ENCODE measurements at places on chromosomes 3 and 15.

DNA sequence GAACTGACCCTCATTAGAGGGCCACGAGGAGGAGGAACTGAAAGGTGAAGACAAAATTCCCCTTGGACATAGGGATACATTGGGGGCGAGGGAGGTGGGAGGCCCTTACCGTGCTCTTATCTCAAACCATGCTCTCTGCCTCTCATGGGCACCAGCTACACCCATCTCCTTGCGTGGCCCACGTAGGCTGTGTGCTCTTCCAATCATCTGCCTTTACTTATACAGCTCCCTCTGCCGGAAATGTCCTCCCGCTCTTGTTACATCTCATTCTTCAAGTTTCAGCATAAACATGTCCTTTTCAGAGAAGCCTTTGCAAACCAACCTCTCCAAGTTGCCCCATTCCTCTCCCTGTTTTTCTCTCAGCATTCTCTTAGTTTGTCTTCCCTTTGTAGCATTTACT is 307.8 kb upstream of the PROK2 start:
- DNase-seq = no peak
- H3K27me3 ChIP-seq = no peaks in the 10 kb centered on the region
- H3K4me1 ChIP-seq = no peaks in the 10 kb centered on the region
- no peak overlapping the region for H3K27ac ChIP-seq
- no peaks in the 10 kb centered on the region for H3K36me3 ChIP-seq
- no peak overlapping the region for H3K4me3 ChIP-seq

GRCh38 chr3:196270499-196270898 is 17.0 kb downstream of the PCYT1A start:
- H3K4me3 ChIP-seq = no peak overlapping the region
- peaks cover 5% of the 10 kb centered on the region for H3K36me3 ChIP-seq
- H3K27ac ChIP-seq = no peak overlapping the region
- no peaks in the 10 kb centered on the region for H3K27me3 ChIP-seq
- no peak for DNase-seq

DNA sequence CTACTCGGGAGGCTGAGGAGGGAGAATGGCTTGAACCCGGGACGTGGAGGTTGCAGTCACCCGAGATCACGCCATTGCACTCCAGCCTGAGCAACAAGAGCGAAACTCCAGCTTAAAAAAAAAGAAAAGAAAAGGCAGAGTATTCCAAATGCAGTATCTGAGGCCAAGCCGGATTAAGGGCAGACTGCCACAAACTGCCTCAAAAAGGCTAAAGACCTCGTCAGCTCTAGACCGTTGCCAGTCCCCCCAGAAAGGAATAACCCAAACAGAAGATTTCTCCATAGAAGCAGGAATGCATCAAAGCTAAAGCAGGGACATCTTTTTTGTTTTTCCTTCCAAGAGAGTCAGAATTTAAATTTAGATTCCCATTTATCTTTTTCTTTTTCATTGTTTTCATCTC is 72.9 kb downstream of the TM4SF4 start:
- peaks cover 7% of the 10 kb centered on the region for H3K36me3 ChIP-seq
- no peak overlapping the region for H3K4me3 ChIP-seq
- DNase-seq = no peak
- no peaks in the 10 kb centered on the region for H3K27me3 ChIP-seq

DNA sequence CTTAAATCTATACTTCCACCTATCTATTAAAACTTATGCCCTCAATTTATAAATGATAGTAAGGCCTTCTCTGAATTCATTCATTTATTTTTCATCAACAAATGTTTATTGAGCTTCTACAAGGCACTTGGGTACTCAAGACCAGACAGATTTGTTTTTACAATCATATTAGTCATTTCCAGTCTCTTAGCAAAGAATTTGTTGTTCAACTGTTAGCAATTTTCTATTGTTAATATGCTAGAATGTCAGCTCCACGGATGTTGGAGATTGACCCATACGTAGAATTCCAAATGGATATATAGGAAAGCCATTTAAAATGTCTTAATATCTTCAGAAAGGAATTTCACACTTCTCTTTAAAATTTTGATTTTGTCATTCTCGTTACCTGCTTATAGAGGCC is 36.7 kb downstream of the ZBTB38 start:
- H3K4me1 ChIP-seq = no peaks in the 10 kb centered on the region
- H3K36me3 ChIP-seq = peaks cover 13% of the 10 kb centered on the region
- no peak overlapping the region for H3K4me3 ChIP-seq
- no peak for DNase-seq
- no peak overlapping the region for H3K27ac ChIP-seq
- H3K27me3 ChIP-seq = no peaks in the 10 kb centered on the region

- H3K36me3 ChIP-seq = peaks cover 5% of the 10 kb centered on the region
- no peak overlapping the region for H3K4me3 ChIP-seq
Measured at GRCh38 chr15:80168421-80168820, 15.6 kb downstream of the FAH start.

DNA sequence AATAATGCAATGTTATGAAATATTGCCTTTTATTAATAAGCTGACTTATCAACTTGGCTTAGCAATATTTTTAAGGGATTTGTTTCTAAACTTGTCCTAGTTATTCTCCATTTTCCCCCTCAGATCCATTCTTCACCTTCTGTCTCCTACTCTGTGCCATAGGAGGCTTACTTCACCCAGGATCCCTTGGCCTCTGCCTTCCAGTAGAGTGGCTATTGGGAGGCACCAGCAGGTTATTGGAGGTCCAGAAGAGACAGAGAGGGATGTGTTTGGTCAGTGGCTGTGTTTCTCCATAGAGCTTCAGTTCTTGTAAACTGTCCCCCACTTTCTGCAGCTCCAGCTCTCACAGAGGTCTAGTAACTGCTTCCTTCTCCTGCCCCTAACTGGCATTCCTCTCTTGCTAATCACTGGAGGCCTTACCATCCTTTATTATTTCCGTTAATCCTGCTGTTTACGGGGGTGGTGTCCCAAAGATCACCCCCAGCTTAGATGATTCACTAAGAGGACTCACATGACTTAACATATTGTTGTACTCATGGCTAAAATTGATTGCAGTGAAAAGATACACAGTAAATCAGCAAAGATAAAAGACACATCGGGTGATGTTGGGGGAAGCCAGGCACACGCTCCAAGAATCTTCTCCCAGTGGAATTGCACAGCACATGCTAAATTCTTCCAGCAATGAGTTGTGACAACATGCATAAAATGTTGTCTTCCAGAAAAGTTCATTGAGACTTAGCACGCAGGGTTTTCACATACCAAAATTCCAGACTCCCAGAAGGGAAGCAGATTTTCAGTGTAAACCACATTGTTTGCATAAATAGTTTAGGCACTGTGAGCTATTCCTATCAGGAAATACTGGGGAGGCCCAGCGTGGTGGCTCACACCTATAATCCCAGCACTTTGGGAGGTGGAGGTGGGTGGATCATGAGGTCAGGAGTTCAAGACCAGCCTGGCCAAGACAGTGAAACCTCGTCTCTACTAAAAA is 67.5 kb downstream of the RPL22L1 start:
- H3K27me3 ChIP-seq = no peaks in the 10 kb centered on the region
- no peak overlapping the region for H3K4me3 ChIP-seq
- no peak overlapping the region for H3K27ac ChIP-seq
- DNase-seq = no peak
- H3K36me3 ChIP-seq = no peaks in the 10 kb centered on the region
- H3K4me1 ChIP-seq = no peaks in the 10 kb centered on the region

DNA sequence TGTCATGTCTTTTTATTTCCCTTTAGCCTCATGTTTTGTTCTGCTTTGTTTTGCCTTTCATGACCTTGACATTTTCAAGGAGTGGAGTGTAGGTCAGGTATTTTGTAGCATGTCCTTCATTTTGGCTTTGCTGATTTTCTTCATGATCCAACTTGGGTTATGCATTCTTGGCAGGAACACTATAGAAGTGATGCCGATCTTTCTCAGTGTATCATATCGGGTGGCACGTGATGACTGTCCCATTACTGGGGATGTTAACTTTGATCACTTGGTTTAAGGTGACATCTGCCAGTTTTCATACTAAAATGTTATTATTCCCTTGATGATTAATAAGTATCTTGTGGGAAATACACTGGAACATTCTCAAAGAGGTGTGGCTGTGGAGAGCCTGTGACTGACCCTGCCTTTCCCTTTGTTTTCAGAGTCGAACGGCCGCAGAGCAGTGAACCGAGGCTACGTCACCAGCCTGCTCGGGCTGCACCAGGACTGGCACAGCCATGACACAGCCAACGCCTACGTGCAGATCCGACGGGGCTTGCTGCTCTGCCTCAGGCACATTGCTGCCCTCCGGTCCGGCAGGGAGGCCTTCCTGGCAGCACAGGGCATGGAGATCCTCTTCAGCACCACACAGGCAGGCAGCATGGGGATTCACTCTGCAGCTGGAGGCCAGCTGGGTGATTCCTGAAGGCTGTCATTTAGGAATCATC is 167.7 kb downstream of the AGBL1 start:
- no peak overlapping the region for H3K4me3 ChIP-seq
- 0 out of 2 replicates have a peak, but pooled peaks cover 9% of the 10 kb centered on the region for H3K27me3 ChIP-seq
- DNase-seq = no peak
- no peak overlapping the region for H3K27ac ChIP-seq
- no peaks in the 10 kb centered on the region for H3K4me1 ChIP-seq
- H3K36me3 ChIP-seq = no peaks in the 10 kb centered on the region

DNA sequence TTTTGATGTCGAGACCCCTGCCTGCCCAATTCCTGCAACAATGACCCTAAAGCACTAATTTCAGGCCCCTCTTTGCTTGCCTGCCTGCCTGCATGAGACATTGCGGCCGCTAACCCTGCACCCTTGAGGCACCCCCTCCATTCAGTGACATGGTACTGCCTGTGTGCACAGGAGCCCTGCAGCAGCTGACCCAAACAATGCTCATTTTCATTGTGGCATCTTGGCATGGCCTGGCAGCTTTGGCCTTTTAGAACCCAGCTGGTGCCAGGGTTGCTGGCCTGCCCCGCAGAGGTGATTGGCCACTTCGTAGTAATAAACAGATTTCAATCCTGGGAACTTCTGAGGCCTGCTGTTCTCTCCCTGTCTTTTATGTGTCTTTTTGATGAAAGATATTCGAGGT is 33.8 kb downstream of the SLCO3A1 start:
- no peak overlapping the region for H3K27ac ChIP-seq
- no peak overlapping the region for H3K4me3 ChIP-seq
- no peak for DNase-seq
- H3K4me1 ChIP-seq = no peaks in the 10 kb centered on the region
- no peaks in the 10 kb centered on the region for H3K36me3 ChIP-seq

GRCh38 chr3:127063916-127064315 is 81.0 kb downstream of the PLXNA1 start:
- no peak overlapping the region for H3K27ac ChIP-seq
- no peaks in the 10 kb centered on the region for H3K36me3 ChIP-seq
- H3K4me1 ChIP-seq = no peaks in the 10 kb centered on the region
- H3K4me3 ChIP-seq = no peak overlapping the region

GRCh38 chr3:104397713-104398112 is 969.0 kb upstream of the ALCAM start:
- H3K4me1 ChIP-seq = no peaks in the 10 kb centered on the region
- DNase-seq = no peak
- no peak overlapping the region for H3K27ac ChIP-seq

DNA sequence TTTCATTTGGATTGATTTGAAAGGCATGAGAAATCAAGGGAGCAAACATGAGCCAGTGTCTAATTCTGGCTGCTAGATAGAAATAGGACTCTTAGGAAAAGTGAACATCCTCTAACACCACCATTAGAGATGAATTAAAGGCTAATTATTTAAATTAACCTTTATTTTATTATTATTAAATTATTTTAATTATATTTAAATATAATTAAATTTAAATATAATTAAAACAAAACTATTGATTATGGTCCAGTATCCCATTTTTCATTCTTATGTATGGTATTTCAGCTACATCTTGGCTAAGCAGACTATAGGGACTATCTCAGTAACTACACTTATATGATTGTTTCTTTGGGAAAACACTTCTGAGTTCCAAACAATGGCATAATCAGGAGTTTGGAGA is 904.8 kb downstream of the NAALADL2 start:
- no peak overlapping the region for H3K27ac ChIP-seq
- no peak overlapping the region for H3K4me3 ChIP-seq
- no peaks in the 10 kb centered on the region for H3K27me3 ChIP-seq
- no peak for DNase-seq

DNA sequence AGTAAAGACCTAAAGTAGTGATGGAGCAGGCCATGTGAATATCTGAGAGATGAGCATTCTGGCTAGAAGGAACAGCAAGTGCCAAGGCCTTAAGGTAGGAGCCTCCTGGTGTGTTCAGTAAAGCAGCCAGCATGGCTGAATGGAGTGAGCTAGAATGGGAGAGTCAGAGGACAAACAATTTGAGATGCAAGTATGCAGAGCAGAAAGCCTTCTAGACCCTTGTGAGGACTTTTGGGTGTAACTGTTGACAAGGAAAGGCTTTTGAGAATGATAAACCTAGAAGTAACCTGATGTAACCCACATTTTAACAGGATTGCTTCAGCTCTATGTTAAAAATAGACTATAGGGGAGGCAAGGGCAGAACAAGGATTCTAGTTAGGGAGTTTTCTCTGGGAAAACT is 14.8 kb upstream of the RNF7 start:
- no peak overlapping the region for H3K27ac ChIP-seq
- no peak overlapping the region for H3K4me3 ChIP-seq
- no peaks in the 10 kb centered on the region for H3K27me3 ChIP-seq
- no peaks in the 10 kb centered on the region for H3K36me3 ChIP-seq
- no peak for DNase-seq
- no peaks in the 10 kb centered on the region for H3K4me1 ChIP-seq

GRCh38 chr3:61602466-61602865 is 41.1 kb downstream of the PTPRG start:
- H3K27me3 ChIP-seq = no peaks in the 10 kb centered on the region
- no peak overlapping the region for H3K4me3 ChIP-seq
- H3K27ac ChIP-seq = no peak overlapping the region
- DNase-seq = no peak
- no peaks in the 10 kb centered on the region for H3K4me1 ChIP-seq
- no peaks in the 10 kb centered on the region for H3K36me3 ChIP-seq

GRCh38 chr15:31469786-31470525 is 143.3 kb downstream of the KLF13 start:
- no peak overlapping the region for H3K4me3 ChIP-seq
- DNase-seq = peak; percentile 36
- H3K4me1 ChIP-seq = peaks cover 37% of the 10 kb centered on the region
- H3K36me3 ChIP-seq = no peaks in the 10 kb centered on the region
- H3K27ac ChIP-seq = peak overlapping the region; percentile 22

- no peak for DNase-seq
- H3K36me3 ChIP-seq = no peaks in the 10 kb centered on the region
- no peaks in the 10 kb centered on the region for H3K27me3 ChIP-seq
- no peak overlapping the region for H3K27ac ChIP-seq
Measured at GRCh38 chr3:184235381-184236032, 6.1 kb downstream of the VWA5B2 start.

- no peaks in the 10 kb centered on the region for H3K4me1 ChIP-seq
- no peak for DNase-seq
- no peak overlapping the region for H3K27ac ChIP-seq
- H3K4me3 ChIP-seq = no peak overlapping the region
- no peaks in the 10 kb centered on the region for H3K36me3 ChIP-seq
- no peaks in the 10 kb centered on the region for H3K27me3 ChIP-seq
Measured at GRCh38 chr3:29475854-29476253, 195.0 kb downstream of the RBMS3 start.
